NCI-H1092 treated with DMSO at 0.1 percent for 48 hours (cell line): ENCODE measurements at places on chromosomes 12 and 14.
A peak's percentile ranks its signal among the peaks of the same experiment; 100 is the strongest.

DNA sequence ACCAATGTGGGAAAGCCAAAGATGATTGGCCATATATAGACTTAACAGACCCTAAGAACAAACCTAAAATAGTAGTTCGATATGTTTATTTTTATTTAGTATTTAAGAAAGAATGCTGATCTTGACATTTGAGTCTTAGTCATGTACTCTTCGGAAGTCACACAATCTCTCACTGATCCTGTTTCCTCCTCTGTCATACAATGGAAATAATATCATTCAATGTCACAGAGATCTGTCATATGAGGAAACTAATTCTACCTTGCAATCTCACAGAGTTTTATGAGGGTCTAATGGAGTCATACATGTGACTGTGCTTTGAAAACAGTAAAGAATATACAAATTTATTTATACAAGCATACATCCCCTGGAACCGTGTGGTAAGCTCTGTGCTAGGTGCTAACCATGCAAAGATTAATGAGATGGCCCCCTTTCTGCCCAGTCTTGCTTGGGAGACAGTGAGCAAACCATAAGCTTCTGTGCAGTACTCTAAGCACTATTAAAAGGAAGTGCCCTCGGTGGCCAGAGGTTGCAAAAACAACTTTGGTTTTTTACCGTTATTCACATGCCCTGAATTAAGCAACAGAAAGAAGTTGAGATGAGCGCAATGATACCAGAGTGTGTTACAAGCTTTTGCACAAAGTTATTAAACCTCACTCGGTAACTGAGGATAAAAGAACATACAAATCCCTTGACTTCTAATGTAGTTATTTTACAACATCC, 1.7 kb upstream of the LIN7A start:
- DNase-seq: no peak

DNA sequence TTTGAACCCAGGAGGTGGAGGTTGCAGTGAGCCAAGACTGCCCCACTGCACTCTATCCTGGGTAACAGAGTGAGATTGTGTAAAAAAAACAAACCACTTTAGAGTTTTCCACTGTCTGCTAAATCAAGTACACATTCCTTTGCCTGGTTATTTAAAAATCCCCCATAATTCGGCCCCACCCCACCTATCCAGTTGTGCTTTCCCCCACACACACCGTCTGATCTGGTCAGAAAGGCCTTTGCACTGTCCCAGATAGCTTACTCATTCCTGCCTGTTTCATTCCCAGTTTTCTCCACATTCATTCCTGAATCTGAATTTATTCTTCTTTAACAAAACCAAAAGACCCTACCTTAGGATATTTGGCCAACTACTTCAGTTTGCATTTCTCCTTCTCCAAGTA, 29.5 kb downstream of the NINJ2 start:
- no peak for DNase-seq

DNA sequence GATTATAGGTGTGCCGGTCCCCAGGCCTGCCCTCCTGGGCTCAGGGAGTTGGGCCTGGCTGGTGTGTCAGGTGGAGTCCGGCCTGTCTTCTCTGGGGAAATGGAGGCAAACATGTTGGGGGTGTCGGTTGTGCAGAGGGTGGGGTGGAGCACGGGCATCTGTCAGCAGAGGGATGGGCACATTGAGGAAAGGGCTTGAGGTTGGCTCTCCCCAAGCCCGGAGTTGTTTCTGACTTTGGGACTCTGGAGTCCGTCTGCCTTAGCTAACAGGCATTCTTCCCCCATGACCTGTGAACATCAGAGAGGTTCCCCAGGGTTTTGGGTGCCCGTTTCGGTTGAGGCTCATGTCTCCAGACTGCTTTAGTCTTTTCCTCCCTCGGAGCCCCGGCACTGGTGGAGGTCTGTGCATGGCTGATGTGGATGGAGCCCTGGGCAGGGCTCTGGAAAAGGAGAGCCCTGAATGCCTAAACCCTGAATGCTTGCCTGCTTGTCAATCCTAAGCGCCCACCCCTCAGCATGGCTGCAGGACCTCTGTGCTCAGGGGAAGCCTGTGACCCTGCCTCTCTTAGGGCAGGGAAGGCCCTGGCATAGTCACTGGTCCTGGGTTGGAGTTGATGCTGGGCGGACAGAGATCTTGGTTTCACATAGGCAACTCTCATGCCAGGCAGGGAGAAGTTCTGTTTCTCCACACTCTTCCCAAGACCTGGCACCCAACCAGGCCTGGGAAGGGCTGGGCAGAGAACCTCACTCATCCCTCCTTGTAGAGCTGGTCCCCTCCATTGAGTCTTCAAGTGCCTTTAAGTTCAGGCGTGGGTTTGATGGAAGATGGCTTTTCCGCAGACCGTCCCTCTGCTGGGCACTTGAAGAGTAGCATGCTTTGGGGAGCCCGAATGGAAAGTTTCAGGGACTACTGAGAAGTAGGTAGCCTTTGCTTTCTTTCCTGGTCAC, 12.9 kb downstream of the NYNRIN start:
- DNase-seq: peak; percentile 25

DNA sequence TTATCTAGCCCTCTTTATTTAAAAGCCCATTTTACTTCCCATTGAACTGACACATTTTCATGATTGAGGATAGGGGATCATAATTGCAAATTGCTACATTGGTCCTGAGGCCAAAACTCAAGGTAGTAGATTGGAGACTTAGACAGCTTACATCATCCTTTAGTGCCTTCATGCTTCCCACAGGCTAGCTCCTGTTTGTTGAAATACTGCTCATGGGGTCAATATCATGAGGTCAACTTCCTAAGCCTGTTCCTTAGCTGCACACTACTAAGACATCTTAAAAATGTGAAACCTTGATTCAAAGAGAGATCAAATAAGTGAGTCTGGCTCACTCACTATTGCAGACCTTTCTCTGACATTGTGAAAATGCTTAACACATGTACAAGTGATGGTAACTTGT, 113.0 kb downstream of the TBC1D30 start:
- no peak for DNase-seq

DNA sequence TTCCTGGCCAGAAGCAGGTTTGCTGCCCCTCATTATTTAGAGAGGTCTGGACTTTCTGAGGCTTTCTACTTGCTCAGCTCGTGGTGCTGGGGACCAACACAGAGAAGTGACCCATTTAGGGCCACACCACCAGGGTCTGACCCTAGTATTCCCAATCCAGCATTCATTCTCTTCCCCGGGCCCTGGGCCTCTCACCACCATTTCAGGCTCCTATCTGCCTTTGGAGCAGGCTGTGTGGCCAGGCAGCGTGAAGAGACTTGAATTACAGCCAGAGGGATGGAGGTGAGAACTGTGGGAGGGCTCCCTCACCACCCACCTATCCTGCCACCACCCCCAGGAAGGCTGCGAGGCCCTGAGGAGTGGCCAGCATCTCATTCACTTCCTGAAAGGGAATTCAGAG, 24.6 kb downstream of the FAM222A start:
- no peak for DNase-seq

GRCh38 chr14:90810806-90811205, 5.4 kb downstream of the TTC7B start:
- DNase-seq: no peak

GRCh38 chr14:85576848-85577542, 47.1 kb downstream of the FLRT2 start:
- no peak for DNase-seq

GRCh38 chr12:117563007-117563406, 201.6 kb upstream of the NOS1 start:
- no peak for DNase-seq

- no peak for DNase-seq
Measured at GRCh38 chr14:79598339-79598738, 613.0 kb downstream of the DIO2 start.

- DNase-seq: no peak
Measured at GRCh38 chr12:39442831-39443080, 164 bp downstream of the KIF21A start.

GRCh38 chr14:44804391-44804790, 157.4 kb downstream of the KLHL28 start:
- no peak for DNase-seq

- DNase-seq: peak; percentile 88
Measured at GRCh38 chr14:24036169-24036962, 15.4 kb upstream of the CARMIL3 start.

- no peak for DNase-seq
Measured at GRCh38 chr12:119341988-119342387, 7.5 kb downstream of the CCDC60 start.
